Osteocyte (in vitro differentiated cells): ENCODE measurements at places on chromosomes 6 and 20.

GRCh38 chr6:163355426-163355991 is 59.0 kb upstream of the QKI start:
- DNase-seq: no peak

GRCh38 chr20:37816003-37816402 is 86.9 kb upstream of the VSTM2L start:
- no peak for DNase-seq

- no peak for DNase-seq
These were observed 111.1 kb downstream of the CEBPB start for GRCh38 chr20:50301712-50302111.

DNA sequence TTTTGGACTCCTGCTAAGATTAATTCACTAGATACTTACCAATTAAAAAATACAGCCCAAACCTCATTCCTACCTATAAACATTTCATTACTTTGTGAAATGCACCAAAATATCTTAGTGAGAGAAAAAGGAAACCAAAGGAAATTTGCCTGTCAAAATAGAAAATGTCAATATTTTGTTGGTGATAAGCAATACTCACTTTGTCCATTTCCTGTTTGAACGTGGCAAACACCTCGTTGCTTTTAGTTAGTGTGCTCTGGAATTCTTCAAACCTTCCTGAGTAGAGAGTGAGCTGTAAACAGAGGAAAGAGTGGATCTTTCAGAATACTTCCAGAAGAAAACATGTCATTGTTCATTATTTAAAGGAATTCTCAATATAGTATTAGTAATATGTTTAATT is 44.2 kb downstream of the TXLNB start:
- DNase-seq: no peak

DNA sequence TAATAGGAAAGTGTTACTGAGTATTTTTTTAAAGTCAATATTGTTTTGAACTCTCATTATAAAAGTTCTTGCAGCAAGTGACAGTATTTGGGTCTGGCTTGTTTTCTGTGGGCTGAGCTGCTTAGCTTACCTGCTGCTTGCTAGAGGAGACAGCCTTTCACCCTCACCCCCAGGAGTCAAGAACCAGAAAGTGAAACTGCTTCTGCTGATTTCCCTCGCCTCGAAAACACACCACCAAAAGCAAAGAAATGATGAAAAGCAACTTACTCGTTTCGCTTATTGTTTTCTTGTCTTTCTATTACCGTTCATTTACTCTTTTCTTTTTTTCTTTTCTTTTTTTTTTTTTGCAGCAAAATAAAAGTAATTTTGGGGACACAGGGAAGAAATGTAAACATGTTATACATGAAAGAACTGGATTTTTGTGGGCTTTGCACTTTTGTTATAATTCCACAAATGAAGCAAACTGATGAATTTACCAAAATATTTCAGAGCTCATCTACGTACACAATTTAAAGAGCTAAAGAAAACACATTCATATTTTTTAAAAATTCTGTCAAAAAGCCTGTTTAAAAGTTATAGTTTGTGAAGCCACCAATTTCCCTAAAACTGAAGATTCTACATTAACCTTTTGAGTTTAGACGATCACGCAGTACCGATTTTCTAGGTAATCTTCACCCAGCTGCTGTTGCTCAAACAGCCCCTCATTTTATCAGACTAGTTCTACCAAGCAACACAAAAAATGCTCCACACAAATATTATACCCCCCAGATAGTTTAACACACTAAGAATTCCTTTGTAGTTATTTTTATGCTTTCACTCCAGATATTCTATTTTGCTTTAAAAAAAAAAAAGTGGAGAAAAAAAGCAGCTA is 1.7 kb downstream of the SCML4 start:
- peak; percentile 2 for DNase-seq

DNA sequence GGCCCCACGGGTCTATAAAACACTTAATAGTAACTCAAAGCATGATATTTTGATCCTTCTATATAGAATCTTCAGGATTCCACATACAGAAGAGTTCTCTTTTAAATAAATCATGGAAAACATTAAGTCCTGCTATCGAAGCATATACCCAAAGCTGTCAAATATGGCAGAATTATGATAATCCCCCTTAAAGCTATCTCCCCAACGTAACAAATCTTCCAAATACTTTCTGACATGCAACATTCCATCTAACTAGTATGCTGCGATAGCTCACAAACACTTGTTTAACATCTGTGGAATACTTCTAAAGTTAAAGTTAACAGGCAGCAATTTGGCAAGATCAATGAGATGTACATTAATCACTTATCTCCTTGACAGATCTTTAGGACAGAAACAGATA is 371.0 kb upstream of the RUNX2 start:
- DNase-seq: no peak

DNA sequence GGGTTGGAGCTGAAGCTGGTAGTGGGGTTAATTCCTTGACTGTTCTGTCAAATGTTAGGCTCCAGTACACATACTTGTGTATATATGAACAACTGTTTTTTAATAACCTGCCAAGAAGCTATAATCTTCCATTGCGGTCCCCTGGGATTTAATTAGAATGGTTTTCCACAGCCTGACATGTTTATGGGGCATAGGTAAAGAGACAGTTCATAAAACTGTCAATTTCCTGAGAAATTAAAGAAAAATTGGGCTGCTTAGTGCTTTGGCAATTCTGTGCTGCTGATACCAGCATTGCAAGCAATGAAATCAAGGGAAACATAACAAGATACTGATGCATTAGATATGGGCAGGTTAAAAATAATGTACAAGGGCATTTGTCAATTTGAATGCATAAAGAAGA is 314.1 kb upstream of the SLC35B3 start:
- no peak for DNase-seq

GRCh38 chr6:110561696-110562095 is 85.3 kb upstream of the SLC22A16 start:
- DNase-seq: no peak

DNA sequence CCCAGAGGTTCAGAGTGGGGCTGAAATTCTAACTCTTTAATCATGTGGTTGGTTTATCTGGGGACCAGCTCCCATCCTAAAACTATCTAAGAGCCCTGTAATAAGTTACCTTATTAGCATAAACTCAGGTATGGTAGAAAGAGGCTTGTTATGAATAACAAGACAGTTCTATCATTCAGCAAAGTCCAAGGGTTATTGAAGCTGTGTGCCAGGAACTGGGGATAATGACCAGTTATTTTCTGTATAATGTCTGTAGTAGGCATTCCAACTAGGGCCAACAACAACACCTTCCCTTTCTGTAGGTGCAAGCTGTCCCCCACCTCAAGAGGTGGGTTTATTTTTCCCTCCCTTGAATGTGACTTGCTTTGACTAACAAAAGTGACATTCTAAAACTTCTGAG is 170.1 kb downstream of the CD83 start:
- no peak for DNase-seq

DNA sequence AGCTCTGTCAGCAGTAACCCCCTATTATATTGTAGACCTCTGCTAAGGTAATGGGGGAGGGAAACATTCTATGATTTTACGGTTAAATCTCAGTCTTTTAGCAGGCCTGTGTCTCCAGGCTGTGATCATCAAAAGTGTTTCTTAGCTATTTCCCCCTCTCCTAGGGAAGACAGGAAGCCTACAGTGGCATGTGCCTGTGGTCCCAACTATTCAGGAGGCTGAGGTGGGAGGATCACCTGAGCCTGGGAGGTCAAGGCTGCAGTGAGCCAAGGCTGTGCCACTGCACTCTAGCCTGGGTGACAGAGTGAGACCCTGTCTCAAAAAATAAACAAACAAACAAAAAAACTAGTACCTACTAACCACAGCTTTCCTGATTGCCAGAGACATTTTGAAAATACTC is 67.9 kb downstream of the DNAAF9 start:
- DNase-seq: no peak

GRCh38 chr6:27188061-27188884 is 59.2 kb upstream of the PRSS16 start:
- DNase-seq: no peak

- no peak for DNase-seq
These were observed 55.3 kb upstream of the BTN3A2 start for GRCh38 chr6:26309731-26310142.

DNA sequence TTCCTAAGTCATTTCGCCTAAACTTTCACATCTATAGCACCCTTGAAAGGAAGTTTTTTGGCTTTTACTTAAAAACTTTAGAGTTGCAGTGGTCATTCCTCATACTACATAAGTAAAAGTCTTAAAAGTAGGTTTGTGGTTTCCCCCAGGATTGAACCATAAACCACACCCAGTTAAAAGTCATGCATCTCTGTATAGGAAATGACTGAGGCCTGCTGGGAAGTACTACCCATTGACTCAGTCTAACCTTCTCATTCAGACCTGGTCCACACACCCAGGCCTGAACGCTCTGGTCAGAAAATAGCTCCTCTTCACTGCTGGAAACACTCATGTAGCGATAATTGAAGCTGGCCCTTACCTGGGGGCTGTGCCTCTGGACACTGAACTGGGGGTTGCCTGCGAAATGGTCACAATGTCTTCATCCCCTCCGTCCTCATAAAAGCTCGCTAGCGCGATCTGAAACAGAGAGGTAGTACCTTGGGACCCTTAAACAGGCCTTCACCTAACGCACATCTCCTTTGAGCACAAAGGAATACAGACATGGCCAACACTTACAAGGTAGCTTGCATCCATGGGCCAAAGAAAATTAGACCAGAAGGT is 2.6 kb downstream of the NSFL1C start:
- peak; percentile 71 for DNase-seq

DNA sequence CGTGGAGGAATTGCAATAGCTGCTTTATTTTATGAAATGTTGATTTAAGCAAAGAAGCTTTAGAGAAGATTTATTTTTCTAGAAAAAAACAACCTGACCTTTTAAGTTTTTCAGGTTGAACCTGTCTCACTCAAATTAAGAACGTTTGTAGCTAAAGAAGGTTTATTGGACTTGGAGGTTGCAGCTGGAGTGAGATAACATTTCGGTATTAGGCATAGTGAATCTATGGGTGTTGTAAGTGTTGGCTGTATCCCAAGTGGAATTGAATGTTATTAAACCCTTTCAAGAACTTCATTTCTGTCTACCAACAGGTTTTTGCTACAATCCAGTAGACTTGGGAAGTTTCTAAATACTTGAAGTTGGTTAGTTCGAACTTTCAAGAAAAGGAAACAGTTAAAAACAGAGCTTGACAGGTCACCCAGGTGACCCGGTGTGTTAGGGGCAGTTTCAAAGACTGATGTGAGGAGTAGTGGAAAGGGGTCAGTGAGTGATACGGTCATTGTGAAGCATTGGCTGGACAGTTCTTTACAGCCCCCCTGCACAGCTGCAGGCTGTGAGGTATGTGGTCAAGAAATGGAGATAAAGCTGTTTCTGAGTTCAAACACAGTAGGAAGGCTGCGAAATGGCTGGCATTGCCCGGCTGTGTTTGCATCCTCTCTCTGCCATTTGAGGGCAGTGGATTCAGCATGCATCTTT is 2.4 kb upstream of the TBCC start:
- DNase-seq: no peak

GRCh38 chr6:63140114-63140513 is 71.2 kb upstream of the FKBP1C start:
- no peak for DNase-seq

GRCh38 chr6:97141756-97142155 is 141.3 kb downstream of the MMS22L start:
- DNase-seq: no peak

DNA sequence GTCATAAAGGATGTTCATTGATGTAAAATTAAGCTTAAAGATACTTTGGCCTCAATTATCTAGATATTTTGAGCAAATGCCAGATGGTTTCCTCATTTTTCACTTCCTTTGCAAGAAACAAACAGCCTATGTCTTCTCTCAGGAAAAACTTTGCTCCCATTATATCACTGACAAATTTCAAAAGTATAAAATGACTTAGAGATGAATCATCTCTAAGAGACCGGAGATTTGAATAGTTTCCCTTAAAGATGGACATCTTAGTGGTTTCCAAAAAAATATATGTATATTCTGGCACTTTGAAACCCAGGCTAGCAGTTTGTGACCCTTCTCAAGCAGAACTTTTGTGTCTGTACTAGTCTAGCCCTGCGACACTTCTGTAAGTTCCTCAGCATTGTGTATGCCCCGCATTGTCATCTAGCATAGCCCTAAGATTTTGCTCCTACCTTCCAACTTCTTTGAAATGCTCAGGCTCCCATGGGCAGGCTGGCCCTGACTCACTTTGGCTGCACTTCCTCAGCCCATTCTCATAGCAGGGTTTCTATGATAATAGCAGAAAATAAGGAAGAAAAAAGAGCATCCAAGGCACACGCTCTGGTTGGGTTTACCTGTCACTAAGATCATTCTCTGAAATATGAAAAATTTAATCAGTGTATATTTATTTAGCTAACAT is 25.7 kb upstream of the POU3F2 start:
- DNase-seq: no peak
